ENCODE measurements at places on chromosomes 2 and 18.

DNA sequence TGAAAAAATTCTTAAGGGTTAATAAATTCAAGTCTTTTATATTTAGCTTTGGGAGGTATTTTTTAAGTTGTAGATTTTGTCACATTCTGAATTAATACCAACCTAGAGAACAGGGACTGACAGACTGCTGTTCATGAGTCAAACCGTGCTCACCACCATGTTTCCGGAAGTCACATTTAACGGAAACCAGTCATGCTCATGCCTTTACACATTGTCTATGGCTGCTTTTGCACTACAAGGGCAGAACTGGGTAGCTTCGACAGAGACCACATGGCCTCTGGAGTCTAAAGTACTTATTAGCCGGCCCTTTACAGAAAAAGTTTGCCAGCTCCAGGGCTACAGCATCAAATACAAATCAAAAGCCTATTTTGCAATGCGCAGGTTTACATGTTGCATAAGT is 33.3 kb downstream of the LONRF2 start:
- no peak for DNase-seq

- DNase-seq: no peak
Observed at GRCh38 chr2:80139001-80139400, 165.6 kb downstream of the LRRTM1 start.

GRCh38 chr2:155356250-155356649 is 657.8 kb downstream of the KCNJ3 start:
- no peak for DNase-seq

GRCh38 chr2:64586054-64586453 is 61.9 kb downstream of the AFTPH start:
- no peak for DNase-seq

- DNase-seq: peak; percentile 90
Observed at GRCh38 chr2:26692279-26692896, at the start of gene KCNK3. KCNK3 (plus strand) TSS chr2:26692722; CDS start chr2:26692876, 154 bp downstream.

GRCh38 chr2:53064154-53064553 is 703.5 kb upstream of the CHAC2 start:
- DNase-seq: no peak

- no peak for DNase-seq
Observed at GRCh38 chr18:59607078-59607379, 90.2 kb downstream of the CCBE1 start.

GRCh38 chr18:12577848-12578247 is 80.1 kb downstream of the SPIRE1 start:
- no peak for DNase-seq

- no peak for DNase-seq
Observed at GRCh38 chr18:11052800-11053199, 96.6 kb downstream of the PIEZO2 start.

DNA sequence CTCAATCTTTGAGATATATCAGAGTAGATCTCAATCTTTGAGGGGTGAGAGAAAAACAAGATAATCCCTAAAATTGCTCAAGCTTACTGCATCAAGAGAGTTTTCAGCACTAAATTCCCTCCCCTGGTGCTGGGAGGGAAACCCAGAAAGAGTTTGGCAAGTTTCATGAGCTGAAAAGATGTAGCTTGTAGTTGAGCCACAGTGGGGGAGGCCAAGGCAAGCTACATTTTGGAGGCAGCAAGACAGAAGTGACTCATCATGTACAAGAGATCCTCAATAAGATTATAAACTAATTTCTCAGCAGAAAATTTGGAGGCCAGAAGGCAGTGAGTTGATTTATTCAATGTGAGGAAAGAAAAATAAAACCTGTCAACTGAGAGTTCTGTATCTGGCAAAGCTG is 308.2 kb downstream of the PIEZO2 start:
- no peak for DNase-seq

GRCh38 chr2:68098291-68098797 is 35.5 kb upstream of the C1D start:
- DNase-seq: no peak

DNA sequence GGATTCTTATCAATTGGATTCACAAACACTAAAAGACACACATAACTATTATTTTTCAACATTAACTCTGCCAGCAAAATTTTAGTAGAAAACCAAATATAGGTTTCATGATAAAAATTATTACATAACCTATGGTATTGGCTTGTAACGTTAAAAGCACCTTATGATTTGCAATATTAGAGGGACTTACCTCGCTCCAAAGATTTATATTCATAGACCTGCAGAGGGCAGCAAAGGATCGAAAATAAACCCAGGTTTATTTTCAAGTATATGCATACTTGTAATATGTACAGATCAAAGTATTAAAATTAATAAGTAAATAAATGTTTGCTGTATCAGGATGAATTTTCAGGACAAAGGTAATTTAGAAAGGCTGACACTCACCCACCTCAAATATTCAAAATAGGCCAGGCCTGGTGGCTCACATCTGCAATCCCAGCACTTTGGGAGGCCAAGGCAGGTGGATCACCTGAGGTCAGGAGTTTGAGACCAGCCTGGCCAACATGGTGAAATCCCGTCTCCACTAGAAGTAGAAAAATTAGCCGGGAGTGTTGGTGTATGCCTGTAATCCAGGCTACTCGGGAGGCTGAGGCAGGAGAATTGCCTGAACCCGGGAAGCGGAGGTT is 45.3 kb downstream of the LRPPRC start:
- no peak for DNase-seq

DNA sequence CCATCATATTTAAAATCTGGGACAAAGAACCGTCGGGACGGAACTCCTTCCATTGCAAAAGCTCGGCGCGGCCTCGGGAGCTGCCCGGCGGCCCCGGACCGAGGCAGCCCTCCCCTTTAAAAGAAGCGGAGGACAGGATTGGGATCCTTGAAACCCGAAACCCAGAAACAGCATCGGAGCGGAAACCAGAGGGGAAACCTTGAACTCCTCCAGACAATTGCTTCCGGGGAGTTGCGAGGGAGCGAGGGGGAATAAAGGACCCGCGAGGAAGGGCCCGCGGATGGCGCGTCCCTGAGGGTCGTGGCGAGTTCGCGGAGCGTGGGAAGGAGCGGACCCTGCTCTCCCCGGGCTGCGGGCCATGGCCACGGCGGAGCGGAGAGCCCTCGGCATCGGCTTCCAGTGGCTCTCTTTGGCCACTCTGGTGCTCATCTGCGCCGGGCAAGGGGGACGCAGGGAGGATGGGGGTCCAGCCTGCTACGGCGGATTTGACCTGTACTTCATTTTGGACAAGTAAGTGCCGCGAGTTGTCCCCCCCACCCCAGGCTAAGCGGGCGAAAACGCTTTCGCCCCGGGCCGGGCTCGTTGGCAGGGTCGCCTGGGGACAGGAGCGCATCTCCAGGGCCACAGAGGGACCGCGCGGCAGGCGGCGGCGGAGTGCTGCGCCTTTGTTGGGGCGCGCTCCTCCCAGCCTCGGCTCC is at the start of gene ANTXR1:
Gene ANTXR1 (plus strand): TSS at position 38 of the 698 bp plus-strand sequence. CDS start 321 bp downstream, at position 359.
- peak; percentile 38 for DNase-seq

GRCh38 chr2:139077099-139077737 is 297.0 kb upstream of the NXPH2 start:
- no peak for DNase-seq

DNA sequence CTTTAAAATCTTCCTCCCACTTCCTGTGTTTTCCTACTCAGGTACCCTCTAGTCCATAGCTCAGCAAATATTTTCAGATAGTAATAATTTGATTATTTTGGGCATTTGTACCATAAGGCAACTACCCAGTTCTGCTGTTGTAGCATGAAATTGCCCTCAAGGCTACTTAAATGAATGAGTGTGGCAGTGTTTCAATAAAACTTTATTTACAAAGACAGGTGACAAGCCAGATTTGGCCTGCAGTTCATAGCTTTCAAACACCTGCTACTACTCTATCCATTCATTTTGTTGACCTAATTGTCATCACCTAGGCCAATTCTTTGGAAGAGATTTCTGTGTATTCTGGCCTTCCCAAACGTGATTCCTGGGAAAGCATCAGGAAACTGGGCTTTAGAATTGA is 28.9 kb downstream of the NYAP2 start:
- DNase-seq: no peak

DNA sequence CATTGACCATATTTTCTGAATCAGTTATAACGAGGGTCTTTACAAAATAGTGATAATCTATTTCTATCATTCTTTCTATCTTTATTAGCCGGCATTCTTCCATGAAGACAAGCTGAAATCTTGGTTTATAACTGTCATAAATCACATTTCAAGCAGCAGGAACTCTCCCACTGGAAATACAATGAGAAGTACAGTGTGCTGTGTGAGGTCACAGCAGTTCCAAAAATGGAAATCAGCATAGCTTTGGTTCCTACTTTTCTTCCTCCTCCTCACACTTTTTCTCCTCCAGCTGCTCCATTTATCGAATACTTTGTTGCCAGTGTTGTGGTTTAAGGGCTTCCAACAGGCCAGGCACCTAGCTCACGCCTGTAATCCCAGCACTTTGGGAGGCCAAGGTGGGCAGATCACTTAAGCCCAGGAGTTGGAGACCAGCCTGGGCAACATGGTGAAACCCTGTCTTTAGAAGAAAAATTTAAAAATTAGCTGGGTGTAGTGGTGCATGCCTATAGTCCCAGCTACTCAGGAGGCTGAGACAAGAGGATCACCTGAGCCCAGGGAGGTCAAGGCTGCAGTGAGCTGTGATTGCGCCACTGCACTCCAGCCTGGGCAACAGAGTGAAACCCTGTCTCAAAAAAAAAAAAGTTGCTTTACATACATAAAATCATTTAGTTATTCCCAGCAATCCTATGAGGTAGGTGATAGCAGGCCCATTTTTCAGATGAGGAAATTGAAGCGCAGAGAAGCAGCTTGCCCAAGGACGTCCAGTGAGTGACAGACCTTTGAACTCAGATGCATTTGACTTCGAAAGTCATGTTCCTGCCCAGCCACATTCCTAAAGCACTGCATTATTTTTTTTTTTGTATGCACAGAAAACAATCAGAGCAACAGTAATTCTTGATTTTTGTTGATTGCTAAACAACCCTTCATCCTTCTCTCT is 34.0 kb upstream of the GPR55 start:
- no peak for DNase-seq

DNA sequence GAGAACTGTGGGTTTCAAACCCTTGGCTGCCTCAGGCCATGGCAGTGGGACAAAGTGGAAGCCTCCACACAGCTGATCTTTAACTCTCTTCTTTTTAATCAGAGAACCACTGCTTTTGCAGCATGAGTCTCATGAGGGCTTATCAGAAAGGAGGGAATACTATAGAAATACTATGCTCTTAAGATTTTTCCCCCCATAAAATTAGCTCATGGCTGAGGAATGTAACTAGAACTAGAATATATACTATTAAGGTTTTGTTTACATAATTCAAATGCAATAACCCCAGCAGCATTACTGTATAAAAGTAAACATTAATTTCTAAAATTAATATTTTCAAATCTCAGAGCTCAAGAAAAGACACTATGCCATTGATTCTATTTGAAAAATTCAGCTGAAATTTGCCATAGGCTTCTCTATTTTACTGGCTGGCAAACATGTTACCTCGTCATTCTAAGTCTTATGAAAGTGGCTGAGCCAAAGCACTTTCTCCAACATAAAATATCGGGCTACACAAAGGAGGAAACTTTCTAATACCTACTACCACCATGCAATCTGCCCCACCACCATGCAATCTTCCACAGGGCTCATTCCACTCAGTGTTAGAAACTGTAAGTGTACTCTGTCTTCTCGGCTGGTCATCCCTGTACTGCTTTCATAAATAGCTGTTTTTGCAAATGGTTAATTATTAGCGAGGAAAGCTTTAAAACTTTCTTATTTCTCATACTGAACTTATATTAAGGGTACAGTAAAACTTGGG is 42.5 kb downstream of the WDR35 start:
- DNase-seq: no peak

- no peak for DNase-seq
Observed at GRCh38 chr2:199646439-199646838, 188.7 kb upstream of the SATB2 start.

GRCh38 chr2:235642446-235643098 is 148.7 kb downstream of the AGAP1 start:
- no peak for DNase-seq

DNA sequence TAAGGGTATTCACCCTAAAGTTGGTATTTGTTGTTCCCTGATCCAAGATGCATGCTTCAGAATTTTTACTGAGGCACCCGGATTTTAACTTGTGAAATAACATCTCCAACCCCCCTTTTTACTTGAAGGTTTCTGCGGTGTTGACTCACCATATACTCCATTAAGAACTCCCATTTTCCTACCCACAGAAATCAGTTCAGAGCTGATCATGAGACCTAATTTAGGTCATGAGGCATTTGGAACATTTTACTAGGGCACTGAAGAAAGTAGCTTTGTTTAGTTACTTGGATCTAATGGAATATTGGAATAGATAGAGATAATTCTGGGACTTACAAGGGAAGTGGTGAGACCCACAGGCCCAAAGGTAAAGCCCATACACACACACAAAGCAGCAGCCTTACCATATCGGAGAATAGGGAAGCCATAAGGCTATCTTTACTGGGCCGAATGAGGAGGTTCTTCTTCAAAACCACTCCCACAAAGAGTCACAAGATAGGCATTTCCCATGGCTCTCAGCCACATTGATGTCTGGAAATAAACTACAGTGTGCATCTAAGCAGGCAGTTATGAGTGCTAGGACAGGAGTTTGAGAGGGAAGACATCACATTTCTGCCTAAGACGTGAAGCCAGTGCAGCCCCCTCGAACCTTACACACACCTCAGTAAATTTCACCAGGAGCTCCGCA is 681.0 kb upstream of the LRRTM4 start:
- DNase-seq: no peak

- no peak for DNase-seq
Observed at GRCh38 chr2:224440988-224441387, 39.1 kb upstream of the FAM124B start.

- DNase-seq: no peak
Observed at GRCh38 chr18:39215920-39216319, 1650.3 kb upstream of the CELF4 start.

GRCh38 chr2:136081582-136082210 is 36.3 kb downstream of the CXCR4 start:
- DNase-seq: no peak

- no peak for DNase-seq
Observed at GRCh38 chr18:39025531-39025930, 1459.9 kb upstream of the CELF4 start.

GRCh38 chr2:239512054-239512453 is 111.2 kb upstream of the HDAC4 start:
- no peak for DNase-seq

GRCh38 chr2:240211096-240211495 is 70.6 kb upstream of the OTOS start:
- DNase-seq: no peak

- DNase-seq: no peak
Observed at GRCh38 chr2:172460780-172461201, 33.4 kb downstream of the ITGA6 start.

- no peak for DNase-seq
Observed at GRCh38 chr2:48247206-48247605, 282.7 kb upstream of the STON1 start.

GRCh38 chr2:102066554-102066953 is 74.8 kb downstream of the IL1R2 start:
- no peak for DNase-seq

DNA sequence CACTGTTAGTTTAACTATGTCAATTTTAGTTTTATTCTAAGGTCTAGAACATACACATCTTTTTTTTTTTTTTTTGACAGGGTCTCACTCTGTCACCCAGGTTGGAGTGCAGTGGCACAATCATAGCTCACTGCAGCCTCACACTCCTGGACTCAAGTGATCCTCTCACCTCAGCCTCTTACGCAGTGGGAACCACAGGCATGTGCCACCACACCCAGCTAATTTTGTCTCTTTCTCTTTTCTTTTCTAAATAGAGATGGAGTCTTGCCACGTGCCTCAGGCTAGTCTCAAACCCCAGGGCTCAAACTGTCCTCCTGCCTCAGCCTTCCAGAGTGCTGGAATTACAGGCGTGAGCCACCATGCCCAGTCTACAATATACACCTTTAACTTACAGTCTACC is 69.5 kb upstream of the CHRNA1 start:
- no peak for DNase-seq
